ENCODE measurements at places on chromosomes 5 and 9.
A peak's percentile ranks its signal among the peaks of the same experiment; 100 is the strongest.

- DNase-seq: no peak
Observed at GRCh38 chr9:118367383-118367782, 663.2 kb downstream of the TLR4 start.

GRCh38 chr5:31531543-31531887, 378 bp downstream of the DROSHA start:
- peak; percentile 51 for DNase-seq

DNA sequence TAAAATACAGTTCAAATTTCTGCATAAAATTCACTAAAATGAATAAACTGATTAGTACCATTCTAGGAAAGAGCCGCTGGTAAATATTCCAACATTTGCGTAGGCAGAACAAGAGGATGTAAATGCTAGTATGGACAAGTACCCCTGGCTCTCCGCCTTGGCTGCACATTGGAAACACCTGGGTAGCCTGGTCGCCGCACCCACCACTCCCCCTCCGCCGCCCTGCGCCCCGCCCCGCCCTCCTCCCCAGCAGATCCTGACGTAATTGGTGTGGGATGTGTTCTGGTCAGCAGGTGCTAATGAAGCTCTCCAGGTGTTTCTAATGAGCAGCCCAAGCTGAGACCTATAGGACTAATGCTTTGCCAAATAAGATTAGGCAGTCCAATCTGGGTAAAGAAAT, 225.7 kb downstream of the FRMD3 start:
- DNase-seq: no peak

DNA sequence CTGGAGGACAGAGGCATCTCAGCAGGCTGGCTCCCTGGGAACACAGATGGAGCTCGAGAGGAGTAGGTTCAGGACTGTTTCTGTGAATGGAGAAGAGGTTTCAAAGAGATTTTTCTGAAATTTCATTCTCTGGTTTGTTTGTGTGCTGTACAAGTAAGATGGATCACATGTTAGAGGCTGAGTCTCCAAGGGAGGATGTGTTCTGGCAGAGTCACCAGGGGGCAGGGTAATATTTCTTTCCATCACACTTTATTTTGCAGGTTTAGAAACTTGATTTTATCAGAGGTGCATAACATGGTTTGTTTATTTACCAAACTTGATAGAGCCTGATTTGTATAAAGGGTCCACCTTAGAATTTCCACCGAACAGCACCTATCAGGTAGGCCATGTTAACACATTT, 69.2 kb upstream of the ARL15 start:
- no peak for DNase-seq

GRCh38 chr9:113241161-113241560, 19.8 kb downstream of the SLC31A1 start:
- no peak for DNase-seq

DNA sequence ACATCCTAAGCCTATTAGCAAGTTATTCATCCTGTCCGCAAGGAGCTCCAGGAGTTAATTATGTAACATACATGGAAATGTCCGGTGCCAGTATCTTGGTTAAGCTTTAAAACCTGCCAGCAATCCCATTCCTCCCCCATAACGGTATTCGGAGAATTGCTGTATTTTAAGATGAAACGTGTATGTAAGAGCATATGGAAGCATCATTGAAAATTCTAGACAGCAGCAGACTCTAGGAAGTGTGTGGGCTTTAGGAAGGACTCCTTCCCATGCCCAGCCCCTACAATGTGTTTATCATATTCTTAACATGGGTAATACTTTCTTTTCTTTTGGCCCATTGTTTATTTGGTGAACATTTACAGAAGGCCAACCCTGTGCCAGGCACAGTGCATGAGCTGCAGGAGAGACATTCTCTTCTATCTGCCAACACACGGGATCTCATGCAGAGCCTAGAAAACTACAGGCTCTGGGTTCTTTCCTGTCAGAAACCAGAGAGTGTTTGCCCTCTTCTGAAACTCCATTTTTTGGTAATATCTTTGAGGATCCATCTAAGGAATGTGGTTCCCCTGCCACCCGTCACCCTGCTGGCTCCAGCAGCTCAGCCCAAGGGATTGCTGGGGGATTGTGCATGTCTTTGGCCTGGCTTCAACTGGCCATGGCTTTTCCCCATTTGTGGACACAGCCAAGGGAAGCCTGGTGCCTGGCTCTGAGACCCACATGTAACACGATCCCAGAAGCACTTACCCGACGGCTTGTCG, 15.1 kb downstream of the ANGPTL2 start:
- no peak for DNase-seq

GRCh38 chr9:73265876-73266275, 114.2 kb downstream of the ANXA1 start:
- DNase-seq: no peak

DNA sequence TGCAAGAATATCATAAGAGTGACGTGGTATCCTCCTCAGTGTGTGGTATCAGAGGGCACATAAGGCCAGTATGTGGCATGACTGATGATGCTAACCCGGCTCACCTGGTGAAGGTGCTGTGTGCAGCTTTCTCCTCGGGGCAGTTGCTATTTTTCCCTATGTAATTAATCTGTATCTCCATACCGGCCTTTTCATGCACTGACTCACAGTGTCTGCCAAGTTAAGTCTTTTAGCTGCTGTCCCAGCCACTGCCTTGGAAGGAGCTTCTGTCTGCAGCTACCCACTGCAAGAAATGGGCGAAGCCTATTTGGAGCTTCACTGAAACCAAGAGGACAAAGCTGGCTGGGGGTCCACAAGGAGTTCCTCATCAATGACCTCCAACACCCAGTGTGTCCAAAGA, 46.0 kb downstream of the NXNL2 start:
- DNase-seq: no peak

- DNase-seq: peak; percentile 22
Observed at GRCh38 chr9:136625101-136626065, 37.3 kb upstream of the EGFL7 start.

DNA sequence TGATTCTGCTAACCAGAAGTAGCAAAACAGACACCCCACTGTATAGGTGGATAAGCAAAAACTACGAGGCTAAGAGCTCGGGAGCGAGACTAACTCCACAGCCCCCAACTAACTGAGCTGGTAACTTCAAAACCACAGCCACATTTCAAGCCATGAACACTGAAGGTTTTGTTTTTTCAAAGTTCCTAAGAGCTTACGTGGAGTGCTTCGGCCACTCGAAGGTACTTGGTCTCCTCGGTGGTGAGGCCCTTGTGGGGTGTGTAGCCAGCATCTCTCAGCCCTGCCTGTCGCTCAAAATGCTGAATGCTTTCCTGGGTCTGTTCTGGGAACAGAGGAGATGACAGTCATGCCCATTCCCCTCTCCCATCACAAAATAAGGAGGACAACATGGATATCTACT, 11.1 kb downstream of the KIAA1191 start:
- no peak for DNase-seq
